ENCODE measurements at places on chromosomes 13 and 19.

GRCh38 chr19:41958367-41959055 is 610 bp downstream of the RABAC1 start:
- no peak for DNase-seq

DNA sequence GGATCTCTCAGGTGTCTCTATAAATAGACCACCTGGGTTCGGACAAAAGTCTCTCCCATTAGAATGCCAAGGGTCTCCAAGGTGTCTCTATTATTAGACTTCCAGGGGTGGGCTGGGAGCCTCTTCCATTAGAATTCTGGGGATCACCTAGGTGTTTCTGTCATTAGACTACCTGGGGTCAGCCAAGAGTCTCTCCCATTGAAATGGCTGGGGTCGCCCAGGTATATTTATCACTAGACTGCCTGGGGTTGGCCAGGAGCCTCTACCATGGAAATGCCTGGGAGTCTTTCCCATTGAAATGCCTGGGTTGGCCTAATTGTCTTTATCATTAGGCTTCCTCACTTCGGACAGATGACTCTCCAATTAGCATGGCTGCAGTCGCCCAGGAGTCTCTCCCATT is 1565.5 kb downstream of the UQCRFS1 start:
- no peak for DNase-seq

DNA sequence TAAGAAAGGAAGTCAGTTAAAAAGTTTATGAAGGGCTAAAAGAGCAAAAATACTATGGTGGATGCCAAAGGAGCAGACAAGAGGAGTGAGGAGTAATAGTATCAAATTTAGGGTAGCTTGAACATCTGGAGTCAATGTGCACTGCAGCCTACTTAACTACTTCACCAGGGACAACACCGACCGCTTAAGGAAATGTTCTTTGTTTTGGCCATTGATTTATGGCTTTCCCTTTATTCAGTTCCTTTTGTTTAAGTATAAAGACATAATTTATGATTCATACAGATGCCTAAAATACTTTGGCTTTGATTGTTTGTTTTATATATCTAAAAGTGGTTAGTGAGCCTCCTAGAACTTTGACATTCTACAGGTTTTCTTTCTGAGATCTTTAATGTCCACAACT is 276.3 kb upstream of the PRR20A start:
- DNase-seq = no peak

GRCh38 chr13:106602178-106602577 is 34.2 kb upstream of the ARGLU1 start:
- peak; percentile 29 for DNase-seq

GRCh38 chr13:36282821-36283432 is 14.7 kb downstream of the CCDC169 start:
- DNase-seq = no peak

GRCh38 chr19:45061965-45062364 is 14.3 kb downstream of the ZNF296 start:
- DNase-seq = no peak

DNA sequence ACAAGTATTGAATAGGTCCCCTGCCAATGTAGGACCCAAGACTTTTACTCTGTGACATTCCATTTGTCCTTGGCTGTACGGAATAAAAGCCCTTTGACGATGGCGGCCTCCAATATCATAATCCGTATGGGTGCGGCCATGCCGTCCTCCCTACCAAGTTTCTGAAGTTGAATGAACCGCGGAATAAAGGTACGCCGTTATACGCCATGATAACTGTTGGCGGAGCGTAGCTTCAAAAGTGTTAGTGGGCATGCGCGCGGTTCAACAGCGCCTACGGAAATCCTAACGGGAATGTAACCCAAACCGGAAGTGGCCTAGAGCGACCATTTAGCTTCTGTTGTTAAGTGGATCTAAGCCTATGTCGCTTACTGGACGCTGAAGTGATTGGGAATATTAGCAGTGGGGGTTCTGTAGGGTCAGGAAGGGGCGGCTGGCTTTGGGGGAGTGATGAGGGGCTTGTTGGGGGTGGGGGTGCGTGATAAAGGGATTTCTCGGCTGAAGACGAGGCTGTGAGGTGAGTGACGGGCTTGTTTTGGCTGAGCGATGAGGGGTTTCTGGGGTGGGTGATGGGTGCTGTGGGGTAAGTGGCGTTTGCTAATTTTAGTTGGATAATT is at the start of gene ZNF175:
ZNF175 (plus strand) TSS at position 322 of the 614 bp plus-strand sequence. CDS start 2,047 bp downstream, outside the sequence.
- DNase-seq = peak; percentile 45

- DNase-seq = no peak
Measured at GRCh38 chr13:48570216-48570828, 37.4 kb upstream of the RCBTB2 start.

DNA sequence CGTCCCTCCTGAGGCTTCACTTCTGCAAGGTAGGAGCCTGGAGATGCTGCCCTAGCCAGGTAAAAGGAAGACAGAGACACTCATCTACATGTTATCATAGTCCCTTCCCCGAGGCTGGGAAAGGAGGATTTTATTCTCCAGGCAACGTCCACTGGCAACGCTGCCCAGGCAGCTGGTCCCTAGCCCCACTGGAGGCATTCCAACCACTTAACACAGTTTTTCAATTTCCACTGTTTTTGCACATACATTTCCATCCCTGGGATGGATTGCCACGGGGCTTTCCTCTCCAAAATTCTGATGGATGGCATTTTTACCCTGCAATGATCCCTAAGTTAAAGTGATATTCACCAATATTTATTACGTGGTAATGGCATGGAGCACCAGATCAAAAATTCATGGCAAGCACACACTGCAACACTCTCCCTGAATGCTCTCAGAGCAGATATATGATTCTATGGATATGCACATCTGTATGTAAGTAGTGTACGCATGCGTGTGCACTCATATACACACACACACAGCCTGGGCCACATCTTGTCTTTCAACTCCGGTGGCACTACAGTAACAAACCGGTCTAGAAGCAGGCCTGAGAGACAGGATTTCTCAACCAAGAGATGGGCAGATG is 322.3 kb upstream of the TSHZ3 start:
- no peak for DNase-seq

All from NCI-H2081 treated with DMSO at 0.1 percent for 48 hours (cell line).